Urinary bladder (tissue), 4 donors: ENCODE measurements at places on chromosomes 1 and 21.

DNA sequence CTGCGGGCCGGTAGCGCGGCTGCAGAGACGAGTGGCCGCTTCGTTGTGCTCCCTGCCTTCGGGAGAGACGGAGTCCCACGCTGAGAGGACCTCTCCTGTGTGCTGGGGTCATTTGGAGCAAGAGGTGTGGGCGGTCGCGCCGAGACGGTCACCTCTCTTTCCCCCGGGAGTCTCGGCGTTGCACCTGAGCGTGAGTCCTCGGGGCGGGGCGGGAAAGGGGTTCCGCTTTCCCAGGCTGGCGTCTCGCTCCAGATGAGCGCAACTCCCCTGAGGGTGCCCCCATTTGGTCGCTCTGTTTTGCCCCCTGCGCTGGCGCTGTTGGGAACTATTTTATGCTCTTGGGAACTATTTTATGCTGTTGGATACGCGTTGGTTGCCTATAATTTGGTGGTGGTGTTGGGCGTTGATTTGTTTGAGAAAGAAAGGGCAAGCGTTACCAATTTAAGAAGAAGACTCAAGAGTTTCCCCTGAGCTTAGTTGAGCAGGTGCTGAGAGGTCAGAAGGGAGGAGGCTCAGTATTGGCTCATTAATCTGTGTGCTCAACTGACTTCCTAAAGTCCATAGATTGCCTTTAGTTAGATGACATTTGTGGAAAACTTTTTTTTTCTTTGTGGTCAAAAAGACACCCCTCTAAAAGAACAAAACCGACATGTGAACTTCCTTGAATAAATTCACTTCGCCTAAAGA is 683 bp downstream of the LRRC8B start:
- no peak for DNase-seq

GRCh38 chr1:68959461-68960030 is 462.7 kb upstream of the DEPDC1 start:
- no peak for DNase-seq

GRCh38 chr1:185338719-185339622 is 21.9 kb upstream of the IVNS1ABP start:
- DNase-seq = no peak

- no peak for DNase-seq
Measured at GRCh38 chr1:211129776-211130175, 4.2 kb downstream of the KCNH1 start.

GRCh38 chr1:101915597-101915996 is 81.1 kb downstream of the OLFM3 start:
- no peak for DNase-seq

- no peak for DNase-seq
Measured at GRCh38 chr1:87052400-87052799, 138.0 kb downstream of the HS2ST1 start.

DNA sequence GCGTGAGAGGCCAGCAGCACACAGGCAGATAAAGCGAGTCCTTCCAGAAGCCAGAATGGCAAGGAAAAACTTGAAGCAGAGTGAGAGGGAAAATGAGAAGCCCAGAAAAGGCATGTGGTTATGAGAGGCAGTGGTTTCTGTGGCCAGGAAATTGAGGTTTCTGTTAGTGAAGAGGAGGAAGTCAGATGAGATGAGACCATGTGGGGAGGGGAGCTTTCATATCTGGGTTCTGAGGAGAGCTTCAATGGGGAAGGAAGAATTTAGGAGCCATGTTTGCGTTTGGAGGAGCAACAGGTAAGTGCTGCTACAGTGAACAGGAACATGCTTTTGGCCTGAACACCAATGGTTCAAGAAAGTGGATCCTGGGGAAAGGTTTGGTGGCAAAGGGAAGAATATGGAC is 6.1 kb upstream of the CD1A start:
- DNase-seq = no peak
